ENCODE measurements at places on chromosomes 12 and 14.

DNA sequence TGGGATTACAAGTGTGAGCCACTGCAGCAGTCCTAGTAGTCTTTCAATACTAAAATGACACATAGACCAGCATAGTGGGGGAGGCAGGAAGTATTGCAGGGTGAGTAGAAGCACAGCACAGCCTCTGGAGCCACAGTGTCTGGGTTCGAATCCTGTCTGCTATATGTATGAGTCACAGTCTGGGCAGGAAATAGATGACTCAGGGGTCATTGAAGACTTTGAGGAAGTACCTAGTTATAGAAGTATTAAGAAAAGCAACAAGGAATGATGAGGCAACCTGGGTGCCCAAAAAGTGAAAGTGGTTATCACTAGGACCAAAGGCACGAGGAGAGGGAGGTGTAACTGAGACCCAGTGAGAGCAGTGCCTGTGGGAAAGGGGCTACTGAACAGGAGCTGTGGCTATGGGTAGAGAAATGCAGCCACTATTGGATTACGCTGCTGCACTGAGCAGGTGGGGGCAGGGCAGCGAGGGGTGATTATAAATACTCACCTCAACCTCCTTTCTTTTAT is 124.0 kb downstream of the PDE3A start:
- no peak for DNase-seq

DNA sequence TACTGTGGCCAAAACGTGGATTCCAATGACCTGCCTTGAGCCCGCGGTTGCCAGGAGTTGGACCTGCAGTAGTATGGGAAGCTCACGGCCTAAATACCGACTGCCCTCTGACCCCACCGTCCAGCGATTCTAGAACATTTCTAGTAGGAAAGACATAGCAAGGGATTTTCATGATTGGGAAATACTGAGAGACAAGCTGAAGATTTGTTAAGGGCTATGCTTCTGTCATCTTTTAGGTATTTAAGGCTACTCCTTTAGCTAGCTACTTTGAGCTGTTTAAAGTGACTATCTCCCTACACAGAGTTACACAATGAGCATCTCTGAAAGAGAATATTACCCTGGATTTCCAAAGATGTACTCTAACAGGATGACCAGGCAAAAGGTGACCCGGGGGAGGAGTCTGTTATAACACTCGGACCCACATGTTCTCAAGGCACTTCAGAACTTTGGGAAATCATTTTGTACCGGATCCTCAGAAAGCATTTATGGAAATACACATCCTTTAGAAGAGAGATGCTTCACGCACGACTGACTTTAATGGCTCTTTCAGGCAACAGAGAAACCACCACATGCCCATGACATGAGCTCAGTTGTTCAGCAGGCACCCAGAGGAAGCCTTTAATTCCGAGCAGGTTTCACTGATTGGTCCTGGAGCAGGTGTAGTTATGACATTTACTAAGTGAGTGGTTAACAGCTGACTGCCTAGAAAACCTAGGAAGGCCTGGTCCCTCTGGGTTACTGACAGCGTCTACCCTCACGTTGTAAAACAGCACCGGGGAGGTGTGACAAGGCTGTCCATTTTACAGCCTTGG is 4.2 kb downstream of the BAG5 start:
- DNase-seq: no peak

- no peak for DNase-seq
Observed at GRCh38 chr14:74546416-74546815, 52.9 kb downstream of the ISCA2 start.

- DNase-seq: no peak
Observed at GRCh38 chr12:94648578-94648977, 1.8 kb downstream of the TMCC3 start.

- DNase-seq: no peak
Observed at GRCh38 chr12:105906561-105906960, 232.2 kb downstream of the NUAK1 start.

- no peak for DNase-seq
Observed at GRCh38 chr12:88339966-88340365, 197.9 kb downstream of the TMTC3 start.

- DNase-seq: no peak
Observed at GRCh38 chr14:92236243-92236900, 86.6 kb upstream of the SLC24A4 start.

- DNase-seq: no peak
Observed at GRCh38 chr14:60565211-60565610, 56.3 kb downstream of the SIX6 start.

DNA sequence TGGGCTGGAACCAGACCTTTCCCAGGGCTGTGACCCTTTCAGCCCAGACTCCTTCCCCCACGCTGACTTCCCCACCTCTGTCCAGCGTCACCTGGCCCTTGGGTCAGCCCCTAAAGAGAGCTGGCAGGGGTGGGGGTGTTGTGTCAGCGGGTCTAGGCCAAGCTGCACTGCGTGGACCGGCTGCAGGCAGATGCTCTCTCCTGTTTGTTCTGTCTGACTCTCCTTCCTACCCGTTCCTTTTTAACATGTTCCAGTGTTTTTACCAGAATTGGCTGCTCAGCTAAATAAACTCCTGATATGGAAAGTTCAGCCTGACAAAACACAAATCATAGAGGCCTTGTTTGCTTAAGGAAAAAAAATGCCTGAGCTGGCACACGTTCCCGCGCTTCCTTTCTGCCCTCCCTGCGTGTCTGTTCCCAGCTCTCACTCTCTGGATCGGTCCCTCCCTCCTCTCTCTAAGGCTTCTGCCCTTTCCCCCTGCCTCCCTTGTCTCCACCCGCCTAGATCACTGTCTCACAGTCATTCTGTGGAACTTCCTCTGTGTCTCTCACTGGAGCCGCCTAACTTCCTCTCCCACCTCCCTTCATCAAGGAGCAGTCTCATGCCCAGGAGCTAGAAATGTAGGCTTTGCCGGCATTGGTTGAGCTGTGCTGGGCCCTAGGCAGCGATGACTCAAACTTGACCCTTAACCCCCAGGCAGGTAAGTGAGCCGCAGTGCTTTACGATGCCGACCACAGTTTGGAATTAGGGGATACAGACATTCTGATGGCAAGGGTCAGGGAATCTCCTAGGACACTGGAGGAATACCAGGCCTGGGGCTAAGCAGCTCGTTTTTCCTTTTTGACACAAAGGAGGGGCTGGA is 15.5 kb upstream of the MLXIP start:
- peak; percentile 72 for DNase-seq

DNA sequence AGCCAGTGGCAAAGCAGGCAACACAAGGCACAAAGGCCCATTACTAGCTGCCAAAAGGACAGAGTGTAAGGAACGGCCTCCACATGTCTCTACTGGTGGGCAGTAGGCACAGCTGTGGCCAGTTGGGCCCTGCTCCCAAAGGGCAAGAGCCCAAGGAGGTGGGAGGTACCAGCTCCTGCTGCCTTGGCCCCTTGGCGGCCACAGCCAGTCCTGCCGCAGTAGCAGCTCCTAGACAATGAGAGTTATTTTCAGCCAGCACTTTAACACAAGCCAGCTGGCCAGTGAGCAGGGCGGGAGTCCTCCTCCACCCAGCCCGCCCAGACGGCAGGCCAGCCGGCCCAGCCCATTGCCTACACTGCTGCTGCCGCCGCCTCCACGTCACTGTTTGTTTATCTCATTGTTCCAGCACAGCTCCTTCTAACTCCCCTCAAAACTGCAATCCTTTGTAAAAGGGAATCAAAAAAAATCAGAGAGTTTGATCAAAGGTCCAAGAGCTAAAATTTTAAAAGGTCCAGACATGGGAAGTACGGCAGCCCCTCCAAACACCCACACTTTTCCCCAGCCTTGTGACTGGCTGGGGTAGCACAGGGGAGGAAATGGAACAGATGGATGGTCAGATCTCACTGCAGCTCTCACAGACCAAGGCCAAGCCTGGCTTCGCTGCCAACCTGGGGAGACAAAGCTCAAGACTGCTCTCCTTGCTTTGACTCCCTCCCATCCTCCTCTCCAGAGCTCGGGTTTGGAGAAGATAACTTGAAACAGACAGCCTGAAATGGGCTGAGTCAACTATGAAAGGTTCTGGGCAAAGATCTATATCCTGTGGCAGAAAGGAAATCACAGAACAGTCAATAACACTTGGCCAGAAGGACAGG is 33.5 kb downstream of the FMNL3 start:
- peak; percentile 26 for DNase-seq

DNA sequence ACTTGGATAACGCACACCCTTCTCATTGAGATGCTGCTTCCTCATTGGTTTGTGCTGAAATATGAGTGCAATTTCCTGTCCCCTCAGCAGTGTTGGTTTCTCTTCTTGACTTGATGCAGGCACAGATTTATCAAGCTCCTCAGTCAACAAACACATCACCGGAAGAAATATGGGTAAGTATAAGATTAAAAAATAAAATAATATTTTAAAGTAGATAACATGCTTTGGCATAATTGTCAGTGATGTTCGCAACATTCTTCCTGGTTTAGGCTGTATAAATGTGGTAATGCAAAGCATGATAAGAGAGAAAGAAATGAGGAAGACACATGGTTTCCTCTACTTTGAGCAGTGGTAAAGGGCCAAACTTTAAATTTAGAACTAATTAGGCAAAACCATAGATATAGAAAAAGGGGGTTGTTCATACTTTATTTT is at the start of gene GPR65:
GPR65 (plus strand) TSS at position 86 of the 432 bp plus-strand sequence. CDS start 5,713 bp downstream, outside the sequence.
- no peak for DNase-seq

DNA sequence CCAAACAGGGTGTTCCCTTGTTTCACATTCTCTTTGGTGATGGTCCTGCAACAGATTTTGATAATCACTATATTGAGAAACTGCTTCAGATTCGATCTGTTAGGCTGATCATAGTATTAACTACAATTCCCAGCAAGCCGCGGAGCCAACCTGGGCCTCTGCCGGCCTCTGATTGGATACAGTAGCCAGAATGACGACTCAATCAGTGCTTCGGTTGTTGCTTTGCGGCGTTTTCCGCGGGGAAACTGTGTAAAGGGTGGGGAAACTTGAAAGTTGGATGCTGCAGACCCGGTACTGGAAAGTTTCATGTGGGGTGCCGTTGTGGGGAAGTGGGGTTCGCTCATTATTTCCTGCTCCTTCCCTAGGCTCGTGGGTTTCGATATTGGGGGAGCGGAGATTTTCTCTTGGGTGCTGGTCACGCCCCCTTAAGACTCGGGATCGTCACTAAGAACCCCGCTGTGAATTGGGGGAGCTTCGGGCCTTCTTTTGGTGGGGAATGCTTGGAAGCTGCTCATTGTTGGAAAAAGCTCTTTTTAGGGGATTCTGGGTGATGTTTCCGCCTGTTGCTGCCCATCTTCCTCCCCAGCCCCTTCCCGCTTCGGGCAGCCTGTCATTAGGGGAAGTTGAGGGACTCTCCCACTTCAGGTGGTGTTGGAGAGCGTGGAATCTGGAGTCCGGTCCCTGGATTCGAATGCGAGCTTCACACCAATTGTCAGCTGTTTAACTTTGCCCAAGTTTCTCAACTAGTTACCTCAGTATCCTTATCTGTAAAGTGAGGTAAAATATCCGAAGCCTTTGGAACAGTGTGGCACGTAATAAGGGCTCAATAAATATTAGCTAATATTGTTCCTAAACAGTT is at the start of gene RAD51B:
RAD51B (plus strand) TSS at position 217 of the 859 bp plus-strand sequence.
- peak; percentile 72 for DNase-seq

GRCh38 chr12:51897181-51897580 is 9.3 kb downstream of the ANKRD33 start:
- no peak for DNase-seq

DNA sequence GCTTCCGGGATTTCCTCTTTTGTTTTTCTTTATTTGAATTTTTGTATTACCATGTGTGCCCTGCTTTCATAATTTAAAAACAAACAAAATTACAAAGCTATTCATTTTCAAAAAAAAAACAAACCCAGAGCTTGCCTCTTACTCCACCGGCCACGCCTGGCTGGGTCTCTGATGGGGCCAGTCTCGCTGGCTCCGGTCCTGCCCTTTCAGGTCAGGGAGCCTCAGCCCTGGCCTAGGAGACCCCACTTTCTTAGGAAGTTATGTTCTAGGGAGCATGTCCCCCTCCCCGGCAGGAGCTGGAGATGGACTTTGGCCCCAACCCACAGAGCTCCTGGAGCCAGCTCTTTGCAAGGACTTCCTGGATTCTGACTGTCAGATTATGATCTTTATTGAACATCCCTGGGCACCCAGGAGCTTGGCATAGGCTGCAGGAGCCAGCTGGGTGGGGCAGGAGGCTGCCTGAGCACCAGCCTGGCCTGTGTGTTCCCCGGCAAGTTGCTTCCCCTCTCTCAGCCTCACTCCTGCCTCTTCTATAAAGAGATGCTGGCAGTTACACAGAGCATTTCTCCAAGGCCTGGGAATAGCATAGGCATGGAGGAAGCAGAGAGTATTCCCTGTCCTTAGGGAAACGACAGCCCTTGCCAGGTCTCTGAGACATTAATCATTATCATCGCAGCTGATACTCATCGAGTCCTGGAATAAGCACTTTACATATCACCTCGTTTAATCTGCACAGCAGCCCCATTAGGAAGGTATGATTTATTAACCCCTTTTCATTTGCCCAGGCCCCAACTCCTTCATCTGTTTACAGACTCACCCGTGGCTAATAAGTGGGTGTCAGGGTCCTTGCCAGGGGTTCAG is 3.5 kb downstream of the DEGS2 start:
- no peak for DNase-seq

GRCh38 chr12:71760471-71760870 is 5.8 kb downstream of the RAB21 start:
- DNase-seq: no peak

- DNase-seq: no peak
Observed at GRCh38 chr12:75954041-75954440, 77.5 kb downstream of the PHLDA1 start.

DNA sequence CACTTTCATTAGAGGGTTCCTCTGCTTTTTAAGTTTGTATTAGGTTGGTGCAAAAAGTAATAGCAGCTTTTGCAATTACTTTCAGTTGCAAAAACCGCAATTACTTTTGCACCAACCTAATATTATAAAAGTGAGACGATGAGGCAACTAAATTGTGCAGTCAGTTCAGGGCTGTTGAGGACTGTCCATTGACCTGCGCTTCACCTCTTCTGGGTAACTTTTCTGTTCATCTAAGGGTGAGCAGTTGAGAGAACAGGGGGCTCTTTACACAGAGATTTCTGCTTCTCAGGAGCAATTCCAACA is 191.3 kb downstream of the AACS start:
- no peak for DNase-seq

- no peak for DNase-seq
Observed at GRCh38 chr12:105733579-105733978, 403.1 kb downstream of the C12orf75 start.

DNA sequence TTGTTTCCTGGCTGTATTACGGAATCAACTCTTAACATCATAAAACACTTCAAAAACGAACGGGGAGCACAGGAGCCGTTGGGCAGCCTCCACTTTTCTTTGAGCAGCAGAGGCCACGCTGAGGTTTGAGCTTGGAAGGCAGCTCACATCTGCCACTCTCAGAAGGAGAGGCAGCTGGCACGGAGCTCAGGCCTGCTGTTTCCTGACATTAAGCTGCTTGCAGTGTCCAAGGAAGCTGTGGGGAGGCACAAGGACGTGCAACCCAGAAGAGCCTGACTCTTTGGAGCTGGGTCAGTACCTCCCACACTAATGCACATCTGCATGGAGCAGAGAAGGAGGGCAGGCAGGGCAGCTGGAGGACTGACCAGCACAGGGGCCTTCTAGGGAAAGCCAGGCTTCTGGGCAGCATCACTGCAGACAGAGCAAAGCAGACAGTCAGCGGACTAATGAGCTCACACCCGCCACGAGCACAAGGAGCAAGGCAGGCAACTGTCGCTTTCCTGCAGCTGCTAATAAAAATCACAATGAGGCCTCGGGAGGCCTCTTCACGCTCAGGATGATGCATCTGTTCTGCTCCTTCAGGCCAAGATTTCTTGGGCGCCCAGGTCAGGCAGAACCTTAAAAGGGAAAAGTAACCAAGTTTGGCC is 211.1 kb downstream of the GLT1D1 start:
- DNase-seq: no peak
